ENCODE measurements at places on chromosomes 7 and 10. TPM values are rescaled to one million over a fixed set of nuclear protein-coding genes. Genes with fewer than 3 reads are reported as not detected.

The SDK1 gene
- total RNA-seq: 0.16 TPM

DNA sequence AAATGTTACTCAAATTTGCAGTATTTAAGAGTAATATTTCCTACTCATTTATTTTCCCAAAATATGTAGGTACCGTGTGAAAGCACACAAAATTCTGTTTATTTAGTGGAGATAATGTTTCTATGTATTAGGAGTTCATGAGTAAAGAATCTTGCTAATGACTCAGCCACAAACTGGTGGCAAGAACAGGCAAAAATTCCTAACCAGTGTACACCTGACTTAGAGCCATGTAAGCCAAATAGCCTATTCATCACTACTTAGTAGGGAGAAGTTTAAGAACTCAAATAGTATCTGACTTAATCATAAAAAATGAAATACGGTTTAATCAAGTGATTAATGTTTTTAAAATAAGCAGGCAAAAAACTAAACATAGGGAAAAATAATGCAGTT is 169.0 kb downstream of the SRPK2 start:
- no peak for DNase-seq

- DNase-seq: no peak
Measured at GRCh38 chr7:92131764-92132330, 2.4 kb downstream of the CYP51A1 start.

DNA sequence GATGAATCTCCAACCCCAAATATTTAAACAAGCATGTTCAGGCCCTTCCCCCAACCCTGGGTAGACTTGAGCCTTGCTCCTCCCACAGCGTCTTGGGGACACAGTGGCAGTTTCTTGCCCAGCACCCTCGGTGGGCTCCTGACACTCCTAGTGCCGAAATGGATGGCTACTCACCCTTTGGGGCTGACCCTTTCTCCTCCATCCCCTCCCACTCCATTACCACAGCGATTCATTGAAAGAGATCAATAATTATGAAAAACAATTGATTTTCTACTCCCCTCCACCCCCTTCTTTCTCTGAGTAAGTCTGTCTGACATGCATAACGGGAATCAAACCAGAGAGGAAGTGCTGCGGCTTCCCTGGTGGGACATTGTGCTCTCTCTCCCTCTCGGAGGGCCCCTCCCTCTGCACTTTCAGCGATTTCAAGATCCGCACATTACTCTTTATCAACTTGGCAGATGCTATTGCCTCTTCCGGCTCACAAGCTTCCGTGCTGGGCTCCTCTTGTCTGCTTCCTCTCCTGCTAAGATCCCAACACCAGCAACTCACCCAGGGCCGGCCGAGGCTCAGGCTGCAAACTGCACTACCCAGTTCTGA is 79.0 kb upstream of the PLXNA4 start:
- DNase-seq: peak; percentile 87
